GM20000 (cell line): ENCODE measurements at places on chromosomes 4 and X.

- no peak for DNase-seq
Measured at GRCh38 chrX:69396916-69397315, 107.2 kb upstream of the NALF2 start.

DNA sequence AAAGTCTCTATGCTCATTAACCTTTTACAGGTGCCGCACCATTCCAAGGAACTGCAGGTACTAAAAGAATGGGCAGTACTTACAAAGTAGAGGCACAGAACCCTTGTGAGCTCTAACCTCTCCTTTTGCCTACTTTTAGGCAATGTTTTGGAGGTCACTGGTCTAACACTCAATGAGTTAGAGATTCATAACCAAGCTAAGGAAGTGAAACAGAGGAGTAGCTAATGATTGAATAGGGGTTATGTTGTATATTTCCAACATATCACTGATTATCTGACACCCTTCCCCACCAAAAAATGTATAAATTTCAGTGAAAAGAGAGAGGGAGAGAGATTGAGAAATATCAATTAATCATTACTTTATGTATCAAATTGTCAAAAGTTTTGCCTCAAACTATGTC is 269.3 kb downstream of the PCDH7 start:
- no peak for DNase-seq

DNA sequence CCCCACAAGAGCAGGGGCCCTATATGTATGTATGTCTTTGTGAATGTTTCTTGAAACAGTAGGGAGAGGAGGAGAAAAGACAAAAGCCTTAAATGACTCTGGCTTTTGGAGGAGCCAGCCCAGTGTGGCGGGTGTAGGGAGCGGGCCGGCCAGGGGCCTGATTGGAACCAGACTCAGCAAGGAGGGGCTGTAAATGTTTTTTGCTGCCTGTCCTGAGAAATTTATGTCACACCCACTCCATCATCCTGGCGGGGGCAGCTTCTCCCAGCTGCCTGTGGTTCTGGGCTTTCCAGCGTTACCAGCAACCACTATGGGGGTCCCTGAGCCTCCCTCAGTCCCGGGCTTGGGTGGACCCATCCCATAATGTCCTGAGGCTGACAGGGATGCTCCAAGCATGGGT is 130.8 kb downstream of the PJA1 start:
- DNase-seq = no peak

DNA sequence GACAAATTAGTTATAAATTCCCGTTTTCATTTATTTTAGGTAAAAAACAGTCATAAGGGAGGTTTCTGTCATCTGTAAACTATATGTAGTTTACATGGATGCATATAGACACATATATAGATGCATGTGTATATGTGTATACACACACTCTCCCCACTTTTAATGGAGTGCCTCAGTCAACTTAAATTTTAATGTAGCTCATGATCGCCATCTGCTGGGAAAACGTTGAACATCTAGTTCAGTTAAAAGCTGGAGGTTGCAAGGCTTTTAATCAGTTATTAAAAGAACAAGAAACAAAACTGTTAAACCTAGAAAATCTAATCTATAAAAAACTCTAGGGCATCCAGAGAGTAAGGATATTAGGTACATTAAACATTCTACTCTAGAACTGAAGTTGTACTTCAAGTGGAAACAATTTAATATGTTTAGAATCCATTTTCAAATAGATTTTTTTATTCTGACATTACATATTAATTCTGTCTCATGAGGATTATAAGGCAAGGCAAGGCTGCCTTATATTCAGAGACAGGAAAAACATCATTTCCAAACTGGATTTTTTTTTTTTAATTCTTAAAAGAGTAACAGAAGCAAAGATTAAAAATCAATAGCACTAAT is 122.6 kb downstream of the SHISA3 start:
- DNase-seq = peak; percentile 24

- no peak for DNase-seq
Measured at GRCh38 chrX:33078273-33078672, 133.1 kb downstream of the DMD start.

GRCh38 chrX:13055486-13055885 is 11.1 kb upstream of the FAM9C start:
- no peak for DNase-seq

DNA sequence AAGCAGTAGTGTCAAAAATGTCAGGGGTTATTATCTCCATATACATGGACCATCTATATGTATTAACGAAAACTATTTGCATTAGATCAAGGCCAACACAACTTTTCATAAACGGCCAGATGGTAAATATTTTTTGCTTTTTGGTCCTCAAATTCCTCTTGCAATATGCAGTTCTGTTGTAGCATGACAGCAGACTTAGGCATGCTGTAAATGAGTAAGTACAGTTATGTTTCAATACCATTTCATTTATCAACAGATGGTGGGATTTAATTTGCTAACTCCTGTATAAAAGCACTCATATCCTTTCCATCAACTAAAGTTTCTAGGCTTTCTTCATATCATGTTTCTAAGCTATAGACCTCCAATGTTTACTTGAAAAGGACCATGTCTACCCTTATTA is 208.1 kb downstream of the ANKRD50 start:
- no peak for DNase-seq

- no peak for DNase-seq
Measured at GRCh38 chr4:83405844-83406816, 49.5 kb downstream of the HELQ start.

DNA sequence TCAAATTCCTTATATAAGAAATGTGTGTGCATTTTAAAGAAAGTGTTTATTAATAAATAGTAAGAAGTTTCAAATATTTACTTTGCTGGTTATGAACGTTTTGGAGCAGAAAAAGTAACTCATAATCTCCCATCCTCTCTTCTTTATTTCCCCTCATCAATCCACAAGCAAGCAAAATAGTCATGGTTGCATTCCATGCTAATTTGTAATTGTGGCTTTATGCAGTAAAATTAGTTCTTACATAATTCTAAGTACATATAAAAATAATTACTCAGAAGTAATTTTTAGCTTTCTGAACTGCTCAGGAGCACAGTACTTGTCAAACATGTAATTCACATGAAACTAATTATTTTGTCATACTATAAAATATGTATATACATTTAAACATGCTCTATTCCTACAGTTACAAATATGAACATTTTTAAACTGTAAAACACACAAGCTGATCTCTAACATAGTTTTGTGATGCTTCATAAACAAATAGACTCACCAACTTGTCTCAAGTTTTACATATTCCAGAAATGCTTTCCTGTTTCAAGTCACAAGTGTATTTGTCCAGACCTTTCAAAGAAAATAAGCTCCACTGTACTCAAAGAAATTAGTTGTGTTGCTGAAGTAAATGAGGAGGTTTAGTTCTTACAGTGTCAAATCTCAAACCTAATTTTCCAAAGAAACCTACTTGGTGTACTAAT is 218.9 kb downstream of the PABPC4L start:
- DNase-seq = no peak

DNA sequence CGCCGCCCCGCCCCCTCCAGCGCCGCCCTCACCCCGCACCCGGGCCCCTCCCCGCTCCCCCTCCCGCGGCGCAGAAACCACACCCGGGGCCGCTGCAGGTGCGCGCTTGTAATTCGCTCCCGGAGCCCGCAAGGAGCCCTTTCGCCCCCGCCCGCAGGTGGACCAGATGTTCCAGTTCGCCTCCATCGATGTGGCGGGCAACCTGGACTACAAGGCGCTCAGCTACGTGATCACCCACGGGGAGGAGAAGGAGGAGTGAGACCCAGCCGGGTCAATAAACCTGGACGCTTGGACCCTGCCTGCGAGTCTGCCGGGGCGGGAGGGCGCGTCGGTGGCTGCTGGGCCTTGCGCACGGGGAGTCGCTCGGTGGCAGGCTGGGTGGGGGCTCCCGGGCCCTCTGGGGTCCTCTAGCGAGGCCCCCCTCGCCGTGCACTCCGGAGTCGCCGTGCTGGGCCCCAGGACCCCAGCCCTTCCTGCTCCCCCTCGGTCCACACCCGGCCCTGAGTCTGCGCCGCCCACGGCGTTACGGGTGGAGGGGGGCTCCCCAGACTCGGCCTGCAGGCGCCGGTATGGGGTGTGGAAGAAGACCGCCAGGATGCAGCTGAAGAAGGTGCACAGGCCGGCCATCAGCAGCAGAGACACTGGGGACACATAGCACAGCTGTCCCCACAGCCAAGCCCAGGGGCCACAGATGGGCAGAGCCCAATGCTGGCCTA is 7.1 kb downstream of the SLC49A3 start:
- peak; percentile 87 for DNase-seq

GRCh38 chr4:177480795-177481194 is 38.6 kb upstream of the AGA start:
- no peak for DNase-seq

DNA sequence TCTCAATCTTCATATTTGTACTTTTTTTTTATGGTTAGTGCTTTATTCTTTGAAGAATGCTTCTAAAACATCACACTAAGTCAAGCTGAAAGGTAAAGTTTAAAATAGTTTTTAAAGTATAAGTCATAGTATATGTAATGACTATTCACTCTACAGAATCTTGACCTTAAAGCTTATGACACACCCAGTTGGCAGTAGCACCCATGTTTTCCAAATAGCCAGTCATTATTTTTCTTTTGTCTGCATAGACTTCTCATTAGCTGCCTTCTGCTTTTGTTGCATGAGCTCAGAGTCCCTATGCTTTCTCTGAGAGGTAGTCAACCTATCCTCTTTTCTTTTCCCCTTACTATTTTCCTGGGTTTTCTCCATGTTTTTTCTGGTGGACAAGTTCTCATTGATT is 231.5 kb downstream of the PCDH18 start:
- no peak for DNase-seq

DNA sequence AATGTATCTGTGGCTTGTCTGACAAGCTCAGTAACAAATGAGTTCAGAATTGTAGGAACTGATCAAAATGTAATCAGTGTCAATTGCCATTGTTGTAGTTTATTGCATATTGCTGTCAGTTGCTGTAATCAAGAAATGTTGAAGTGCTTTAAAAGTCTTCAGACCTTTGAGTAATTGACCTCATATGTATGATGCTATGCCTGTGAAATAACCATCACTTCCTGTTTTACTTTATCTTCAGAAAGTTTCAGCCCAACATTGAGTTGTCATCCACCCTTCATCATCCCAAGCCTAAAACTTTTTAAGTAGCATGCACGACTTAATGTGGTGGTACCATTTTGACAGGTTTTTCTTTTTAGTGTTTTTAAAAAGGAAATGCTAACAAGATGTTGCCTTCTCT is 212.4 kb downstream of the ARHGAP10 start:
- no peak for DNase-seq

DNA sequence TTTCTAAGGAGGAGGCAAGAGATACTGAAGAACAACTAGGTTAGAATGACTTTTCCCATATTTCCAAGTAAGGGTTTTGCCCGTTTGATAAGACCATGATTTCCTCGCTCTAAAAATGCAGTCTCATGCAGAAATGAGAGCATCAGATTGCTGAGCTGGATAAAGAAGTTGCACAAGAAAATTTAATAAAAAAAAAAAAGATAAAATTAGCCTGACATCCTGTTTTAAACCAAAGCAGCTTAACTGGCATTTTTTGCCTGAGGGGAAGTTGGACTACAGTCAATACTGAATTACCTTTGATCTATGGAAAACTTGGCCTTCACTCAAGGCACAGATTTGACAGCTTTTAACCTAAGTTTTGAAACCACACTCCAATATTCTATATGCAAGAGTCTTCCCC is 208.4 kb downstream of the GASK1B start:
- DNase-seq = no peak

GRCh38 chr4:6464842-6465588 is 7.4 kb downstream of the PPP2R2C start:
- no peak for DNase-seq

DNA sequence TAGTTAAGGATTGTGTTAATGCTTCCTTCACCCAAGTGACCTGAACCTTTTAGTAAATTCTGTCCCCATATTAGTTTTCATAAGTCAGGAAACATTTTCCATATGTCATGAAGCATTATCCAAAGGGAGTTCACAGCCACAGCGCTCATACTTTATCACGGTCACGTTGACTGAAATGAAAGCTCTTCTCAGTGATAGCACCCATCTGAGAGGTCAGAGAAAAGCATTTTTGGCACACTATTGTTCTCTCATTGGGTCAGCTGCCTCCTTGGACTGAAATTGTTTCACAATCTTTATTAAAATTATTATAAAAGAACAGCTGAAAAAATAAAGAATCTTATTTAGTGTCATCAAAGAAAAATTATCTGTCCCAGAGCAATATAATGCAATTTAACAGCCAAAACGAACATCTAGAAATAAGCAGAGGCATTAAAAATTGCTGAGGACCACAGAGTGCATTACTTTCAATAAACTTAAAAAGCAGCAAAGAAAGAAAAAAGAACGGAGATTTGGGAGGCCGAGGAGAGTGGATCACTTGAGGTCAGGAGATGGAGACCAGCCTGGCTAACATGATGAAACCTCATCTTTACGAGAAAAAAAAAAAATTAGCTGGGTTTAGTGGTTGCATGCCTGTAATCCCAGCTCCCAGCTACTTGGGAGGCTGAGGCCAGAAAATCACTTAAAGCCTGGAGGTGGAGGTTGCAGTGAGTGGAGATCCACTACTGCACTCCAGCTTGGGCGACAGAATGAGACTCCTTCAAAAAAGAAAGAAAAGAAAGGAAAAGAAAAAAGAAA is 680.8 kb upstream of the FAM241A start:
- DNase-seq = no peak

GRCh38 chr4:3384771-3385710 is 56.7 kb upstream of the HGFAC start:
- no peak for DNase-seq

GRCh38 chr4:90798948-90799347 is 671.8 kb downstream of the CCSER1 start:
- no peak for DNase-seq

GRCh38 chr4:33386764-33387163 is 2666.6 kb downstream of the PCDH7 start:
- no peak for DNase-seq

- DNase-seq = no peak
Measured at GRCh38 chrX:142428916-142429315, 223.8 kb upstream of the MAGEC2 start.

GRCh38 chr4:95601356-95601755 is 52.6 kb upstream of the UNC5C start:
- no peak for DNase-seq

DNA sequence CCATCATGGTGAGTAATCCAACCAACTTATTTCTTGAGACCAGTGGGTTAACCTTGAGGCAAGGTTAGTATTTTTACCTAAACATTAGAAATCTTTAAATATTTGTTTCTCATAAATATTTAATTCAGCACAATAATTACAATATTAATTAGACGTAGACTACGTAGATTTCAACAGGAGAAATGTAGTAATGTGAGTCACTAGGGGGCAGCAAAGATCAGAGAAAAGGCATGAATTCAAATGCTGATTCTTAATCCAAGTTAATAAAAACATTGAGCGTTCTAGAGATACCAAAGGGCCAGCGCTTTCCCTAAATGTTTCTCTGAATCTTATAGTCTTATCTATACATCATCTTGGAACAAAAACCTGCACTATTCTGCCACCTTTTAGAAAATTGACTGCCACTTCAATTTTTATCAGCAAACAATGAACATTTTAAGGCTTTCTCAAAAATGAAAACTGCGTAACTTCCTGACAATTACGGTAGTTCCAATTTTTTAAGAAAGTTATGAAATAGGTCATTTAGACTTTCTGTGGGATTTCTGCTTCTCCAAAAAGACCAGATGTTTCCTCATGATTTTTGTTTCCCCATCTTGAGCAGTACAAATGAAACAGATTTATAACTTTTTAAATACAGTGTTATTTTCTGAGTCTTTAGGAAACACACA is 180.7 kb downstream of the GASK1B start:
- DNase-seq = peak; percentile 26

GRCh38 chrX:137342969-137343368 is 223.0 kb upstream of the ZIC3 start:
- no peak for DNase-seq

GRCh38 chr4:1984406-1985191 is 24.2 kb downstream of the NELFA start:
- DNase-seq = no peak

- no peak for DNase-seq
Measured at GRCh38 chr4:158715802-158716201, 7.4 kb downstream of the PPID start.
